ENCODE measurements at places on chromosomes 1 and 21.

- no peak for DNase-seq
Observed at GRCh38 chr1:33234131-33234530, 22.2 kb upstream of the ZNF362 start.

DNA sequence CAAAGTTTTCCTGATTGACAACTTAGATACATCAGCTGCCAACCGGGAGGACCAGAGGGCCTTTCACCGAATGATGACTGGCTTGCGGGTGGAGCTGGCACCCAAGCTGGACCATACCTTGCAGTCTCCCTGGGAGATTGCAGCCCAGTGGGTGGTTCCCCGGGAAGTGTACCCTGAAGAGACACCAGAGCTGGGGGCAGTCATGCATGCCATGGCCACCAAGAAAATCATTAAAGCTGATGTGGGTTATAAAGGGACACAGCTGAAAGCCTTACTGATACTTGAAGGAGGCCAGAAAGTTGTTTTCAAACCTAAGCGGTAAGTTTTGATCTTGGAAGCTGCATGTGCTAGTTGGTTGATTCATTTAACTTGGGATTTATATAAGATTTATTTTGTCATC lies 18.2 kb downstream of the FAM20B start:
- no peak for DNase-seq

DNA sequence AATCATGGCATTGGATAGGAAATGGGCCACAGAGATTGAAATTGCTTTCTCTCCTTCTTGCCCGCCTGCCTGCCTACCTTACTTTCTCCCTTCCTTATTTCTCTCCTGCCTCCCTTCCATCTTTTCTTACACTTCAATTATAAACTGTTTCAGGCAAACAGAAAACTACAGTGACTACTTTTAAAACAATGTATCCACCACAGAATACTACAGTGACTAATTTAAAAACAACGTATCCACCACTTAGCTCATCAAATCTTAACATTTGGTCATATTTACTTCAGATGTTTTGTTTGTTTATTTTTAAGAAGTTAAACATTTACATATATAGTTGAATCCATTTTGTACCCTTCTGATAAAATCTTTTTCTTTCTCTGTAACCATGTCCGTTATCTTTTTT lies 54.4 kb downstream of the SNRPE start:
- no peak for DNase-seq

GRCh38 chr1:58996341-58997059 lies 212.7 kb upstream of the JUN start:
- no peak for DNase-seq

GRCh38 chr1:6509220-6509918 lies 17.9 kb upstream of the PLEKHG5 start:
- DNase-seq, result no peak

DNA sequence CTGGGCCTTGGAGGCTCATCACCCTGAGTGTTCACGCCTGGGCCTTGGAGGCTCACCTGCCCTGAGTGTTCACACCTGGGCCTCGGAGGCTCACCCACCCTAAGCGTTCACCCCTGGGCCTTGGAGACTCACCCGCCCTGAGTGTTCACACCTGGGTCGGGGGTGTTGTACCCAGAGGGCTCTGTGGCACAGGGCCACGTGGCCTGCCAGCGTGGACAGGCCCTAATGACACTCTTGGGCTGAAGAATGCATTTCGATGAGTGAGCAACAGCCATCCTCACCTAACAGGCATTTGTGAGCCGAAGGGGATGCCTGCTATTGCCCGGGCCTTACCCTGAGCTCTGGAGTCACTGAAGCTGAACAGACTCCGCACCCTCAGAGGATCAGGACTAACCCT lies 17.5 kb downstream of the SLC19A1 start:
- no peak for DNase-seq

DNA sequence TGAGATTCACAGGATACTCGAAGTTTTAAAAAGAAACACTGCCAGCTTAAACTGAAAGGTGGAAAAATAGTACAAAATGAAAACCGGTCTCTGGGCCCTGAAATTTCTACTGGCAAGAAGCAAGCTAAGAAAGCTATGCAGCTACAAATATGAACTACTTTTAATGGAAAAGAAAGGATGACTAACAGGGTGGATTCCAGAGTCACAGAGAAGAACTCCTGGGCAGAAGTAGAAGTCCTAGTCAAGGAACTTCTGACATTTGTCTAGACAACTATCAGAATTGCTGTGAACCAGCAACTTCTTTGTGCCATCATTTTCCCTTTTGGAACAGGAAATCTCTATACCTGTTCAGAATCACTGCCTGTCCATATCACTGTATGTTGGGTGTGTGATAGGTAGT lies 38.1 kb downstream of the CD160 start:
- DNase-seq, result no peak

DNA sequence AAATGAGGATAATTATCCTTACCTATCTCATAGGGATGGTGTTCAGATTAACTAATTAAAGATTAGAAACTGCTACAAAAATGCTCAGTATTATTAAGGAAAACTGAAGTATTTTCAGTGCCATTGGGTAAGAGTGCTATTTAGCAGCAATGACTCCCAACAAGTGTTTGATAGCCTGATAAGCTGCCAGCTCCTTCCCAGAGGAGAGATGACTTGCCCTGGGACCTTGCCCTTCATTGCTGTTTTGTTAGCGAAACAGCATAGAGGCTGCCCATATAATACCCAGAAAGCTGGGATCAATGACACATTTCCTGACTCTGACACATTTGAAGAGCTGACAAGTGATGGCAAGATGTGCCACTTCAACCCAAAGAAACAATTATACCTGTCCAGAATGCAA lies 592.2 kb downstream of the ADGRL2 start:
- DNase-seq, result no peak

DNA sequence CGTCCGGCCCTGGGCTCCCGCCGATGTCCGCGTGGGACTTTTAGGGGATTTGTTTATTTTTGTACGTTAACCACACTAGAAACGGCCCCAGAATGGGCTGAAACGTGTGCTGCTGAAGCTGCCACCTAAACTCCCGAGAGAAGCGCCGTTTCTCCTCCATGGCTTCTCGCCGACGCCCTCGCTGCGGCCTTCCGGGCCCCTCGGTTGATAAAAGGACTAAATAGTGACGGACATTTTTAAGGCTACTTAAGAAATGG lies 678 bp upstream of the PTTG1IP start:
- DNase-seq, result no peak

- no peak for DNase-seq
Observed at GRCh38 chr1:205355075-205355453, 1.7 kb downstream of the KLHDC8A start.

GRCh38 chr1:117318426-117318825 lies 48.8 kb upstream of the MAN1A2 start:
- DNase-seq, result no peak

GRCh38 chr21:36261459-36261858 lies 58.5 kb upstream of the MORC3 start:
- no peak for DNase-seq

- DNase-seq, result no peak
Observed at GRCh38 chr1:228337711-228338520, 68.7 kb downstream of the TRIM11 start.

GRCh38 chr1:226453015-226453704 lies 45.3 kb upstream of the PARP1 start:
- DNase-seq, result no peak

GRCh38 chr1:77831566-77831965 lies 52.1 kb downstream of the MIGA1 start:
- DNase-seq, result no peak

DNA sequence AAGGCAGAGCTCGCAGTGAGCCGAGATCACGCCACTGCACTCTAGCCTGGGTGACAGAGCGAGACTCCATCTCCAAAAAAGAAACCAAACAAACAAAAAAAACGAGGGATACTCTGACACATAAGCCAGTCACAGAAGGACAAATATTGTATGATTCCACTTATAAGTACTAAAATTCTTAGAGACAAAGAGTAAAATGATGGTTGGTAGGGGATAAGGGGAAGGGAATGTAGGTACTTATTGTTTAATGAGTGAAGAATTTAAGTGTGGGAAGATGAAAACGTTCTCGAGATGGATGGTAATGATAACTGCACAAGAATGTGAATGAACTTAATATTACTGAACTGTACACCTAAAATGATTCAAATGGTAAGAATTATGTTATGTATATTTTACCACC lies 66.7 kb upstream of the GUCA2A start:
- no peak for DNase-seq

GRCh38 chr1:206686478-206687249 lies 2.0 kb downstream of the MAPKAPK2 start:
- DNase-seq, result peak; percentile 41

GRCh38 chr1:48678710-48679505 lies 97.8 kb downstream of the BEND5 start:
- DNase-seq, result no peak

GRCh38 chr1:108107658-108108057 lies 92.5 kb downstream of the SLC25A24 start:
- DNase-seq, result peak; percentile 19

GRCh38 chr1:23657659-23658275 lies 33.8 kb upstream of the RPL11 start:
- DNase-seq, result no peak

DNA sequence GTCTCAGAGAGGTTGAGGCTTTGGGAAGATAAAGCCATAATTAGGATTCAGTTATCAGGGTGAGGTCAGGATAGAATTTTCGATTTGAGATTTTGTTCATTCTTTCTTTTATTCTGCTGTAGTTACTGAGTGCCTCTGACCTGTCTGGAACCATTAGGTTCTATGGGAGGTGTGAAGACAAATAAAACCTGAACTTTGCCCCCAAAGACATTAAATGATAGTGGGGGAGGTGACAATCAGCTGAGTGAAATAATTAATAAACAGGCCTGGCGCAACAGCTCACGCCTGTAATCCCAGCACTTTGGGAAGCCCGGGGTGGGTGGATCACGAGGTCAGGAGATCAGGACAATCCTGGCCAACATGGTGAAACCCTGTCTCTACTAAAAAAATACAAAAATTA lies 55.0 kb upstream of the SPATA6 start:
- no peak for DNase-seq

GRCh38 chr21:33657124-33657820 lies 15.0 kb downstream of the ITSN1 start:
- DNase-seq, result no peak
